ENCODE measurements at places on chromosomes 3 and 15.

DNA sequence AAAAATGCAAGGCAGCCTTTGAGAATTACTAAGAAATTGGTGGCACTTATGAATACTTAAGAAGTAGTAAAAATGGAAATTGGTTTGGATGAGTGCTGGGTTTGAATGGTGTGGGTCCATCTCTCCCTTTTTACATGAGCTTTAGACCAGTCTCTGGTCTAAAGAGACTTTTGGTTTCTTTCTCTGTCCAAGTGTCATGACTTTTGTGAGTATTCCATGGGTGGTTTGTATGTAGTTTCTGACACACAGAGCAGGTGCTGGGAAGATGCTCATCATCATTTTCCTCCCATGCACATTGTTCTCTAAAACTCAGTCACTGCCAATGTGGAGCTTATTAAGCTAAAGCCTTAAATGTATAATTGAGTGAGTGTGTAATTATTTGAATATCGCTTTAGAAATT is 63.5 kb downstream of the KAT2B start:
- no peak for DNase-seq

DNA sequence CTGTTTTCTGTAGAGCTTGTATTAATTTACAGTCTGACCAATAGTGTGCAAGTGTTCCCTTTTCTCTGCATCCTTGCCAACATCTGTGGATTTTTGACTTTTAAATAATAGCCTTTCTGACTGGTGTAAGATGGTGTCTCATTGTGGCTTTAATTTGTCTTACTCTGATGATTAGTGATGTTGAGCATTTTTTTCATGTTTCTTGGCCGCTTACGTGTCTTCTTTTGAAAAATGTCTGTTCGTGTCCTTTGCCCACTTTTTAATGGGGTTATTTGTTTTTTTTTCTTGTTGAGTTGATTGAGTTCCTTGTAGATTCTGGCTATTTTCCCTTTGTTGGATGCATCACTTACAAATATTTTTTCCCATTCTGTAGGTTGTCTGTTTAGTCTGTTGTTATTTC is 7.6 kb upstream of the ACOX2 start:
- DNase-seq: no peak

- DNase-seq: no peak
These were observed 32.6 kb upstream of the GABRB3 start for GRCh38 chr15:26805470-26805869.

DNA sequence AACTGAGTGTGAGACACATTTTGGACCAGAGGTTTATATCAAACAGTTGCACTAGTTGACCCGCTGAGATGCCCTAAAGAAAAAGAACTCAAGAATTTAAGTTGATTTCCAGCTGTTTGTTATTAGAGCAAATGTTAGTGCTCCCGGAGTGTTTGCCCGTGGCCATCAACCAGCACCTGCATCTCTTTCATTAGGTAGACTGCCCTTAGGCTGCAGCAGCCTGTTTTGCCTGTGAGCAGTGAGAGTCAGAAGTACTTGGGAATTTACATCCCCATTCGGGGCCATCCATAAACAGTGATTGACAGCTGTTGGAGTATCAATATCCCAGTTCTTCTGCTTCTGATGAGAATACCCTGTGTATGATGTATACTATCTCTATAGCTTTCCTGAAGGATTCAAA is 492.6 kb downstream of the RBMS3 start:
- no peak for DNase-seq

DNA sequence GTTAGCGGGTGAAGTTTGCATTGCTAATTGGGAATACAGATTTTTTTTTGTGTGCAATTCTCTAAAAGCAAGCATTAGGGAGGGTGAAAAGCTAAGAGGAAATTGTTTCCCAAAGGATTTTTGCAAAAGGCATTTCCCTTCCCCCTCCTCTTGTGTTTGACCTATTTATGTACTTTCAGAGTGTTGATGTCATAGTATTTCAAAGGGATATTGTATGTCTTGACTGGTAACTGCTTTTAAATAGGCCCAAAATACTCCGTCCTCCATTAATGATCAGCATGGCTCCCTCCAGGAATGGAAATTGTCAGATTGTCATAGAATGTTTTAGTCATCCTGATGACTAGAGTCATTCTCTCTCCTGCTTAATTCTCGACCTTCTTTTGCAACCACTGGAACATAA is 32.4 kb downstream of the TRIM71 start:
- no peak for DNase-seq

- DNase-seq: no peak
These were observed 67.6 kb upstream of the ARHGEF3 start for GRCh38 chr3:56869157-56869889.

DNA sequence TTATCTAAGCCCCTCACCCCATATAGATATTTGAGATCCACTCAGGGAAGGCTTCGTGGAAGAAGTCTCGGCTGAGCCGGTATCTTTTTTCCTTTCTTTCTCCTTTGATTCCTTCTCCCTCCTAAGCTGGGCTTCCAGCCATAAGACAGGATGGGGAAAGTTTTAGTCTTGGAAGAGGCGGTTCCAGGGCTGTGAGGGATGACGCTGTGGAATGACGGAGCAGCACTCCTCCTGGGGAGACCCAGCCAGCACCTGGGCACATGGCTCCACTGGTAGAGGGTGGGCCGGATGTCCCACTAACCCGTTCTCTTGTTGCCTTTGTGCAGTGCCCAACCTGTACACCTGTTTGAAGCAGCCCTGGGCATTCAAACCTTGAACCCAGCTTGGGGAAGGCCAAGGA is 43.2 kb upstream of the FAM107A start:
- DNase-seq: no peak

Measured in stimulated activated CD4-positive, alpha-beta T cell treated with anti-CD3 and anti-CD28 coated beads, Interleukin-15, amount 100 ng/mL, for 1 hour (primary cell).